ENCODE measurements at places on chromosomes 7 and 10.
A peak's percentile ranks its signal among the peaks of the same experiment; 100 is the strongest.

DNA sequence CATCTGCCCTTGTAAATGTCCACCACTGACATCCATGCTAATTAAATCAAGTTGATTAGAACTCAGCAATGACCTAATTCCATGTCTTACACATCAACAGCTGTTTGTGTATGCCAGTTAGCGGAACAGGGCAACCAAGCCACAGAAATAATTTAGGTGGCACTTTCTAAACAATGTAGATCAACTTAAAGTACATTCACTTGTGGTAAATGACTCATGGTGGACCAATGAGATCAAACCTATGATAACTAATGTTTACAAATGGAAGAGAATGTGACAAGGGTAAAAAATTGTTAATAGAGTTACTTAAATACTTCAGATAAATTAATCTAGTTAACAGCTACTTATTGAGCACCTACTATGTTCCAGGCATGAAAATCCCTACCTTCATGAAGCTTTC is 63.1 kb upstream of the ICA1 start:
- DNase-seq, result no peak

DNA sequence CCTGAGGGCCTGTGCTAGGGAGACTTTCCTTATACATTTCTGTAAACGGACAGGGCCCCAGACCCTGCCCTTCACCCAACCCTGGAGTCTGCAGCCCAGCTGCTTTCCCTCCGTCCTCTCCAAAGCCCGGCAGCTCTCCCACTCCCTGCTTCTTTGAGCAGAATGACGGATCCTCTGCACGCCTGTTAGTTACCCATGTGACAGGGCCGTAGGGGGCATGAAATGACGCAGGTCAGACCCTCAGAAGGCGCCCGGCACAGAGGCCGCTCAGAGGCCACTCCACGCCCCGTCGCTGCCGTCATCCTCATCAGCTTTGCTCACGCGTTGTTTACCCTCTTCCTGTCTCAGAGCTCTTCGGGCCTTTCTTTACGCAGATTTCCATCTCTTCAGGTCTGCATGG is 60.2 kb upstream of the MKRN1 start:
- DNase-seq, result no peak

DNA sequence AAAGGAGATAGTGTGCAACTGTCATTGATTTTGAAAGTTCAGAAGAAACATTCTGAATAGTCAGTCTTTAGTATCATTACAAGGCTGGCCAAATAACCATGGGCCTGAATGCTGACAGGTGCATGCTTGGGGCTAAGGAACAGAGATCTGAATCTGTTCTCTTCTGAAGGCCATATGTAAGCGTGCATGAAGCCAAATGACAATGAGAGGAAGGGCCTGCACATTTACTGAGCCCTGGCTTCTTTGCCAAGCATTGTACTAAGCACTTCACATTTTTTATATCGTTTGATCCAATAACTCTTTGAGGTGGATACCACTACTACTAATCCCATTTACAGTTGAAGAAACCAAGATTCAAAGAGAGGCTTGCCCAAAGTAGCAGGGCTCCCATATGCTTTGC is 22.5 kb upstream of the TIAL1 start:
- no peak for DNase-seq

- peak; percentile 73 for DNase-seq
These were observed 301.5 kb downstream of the FZD1 start for GRCh38 chr7:91565499-91566401.

DNA sequence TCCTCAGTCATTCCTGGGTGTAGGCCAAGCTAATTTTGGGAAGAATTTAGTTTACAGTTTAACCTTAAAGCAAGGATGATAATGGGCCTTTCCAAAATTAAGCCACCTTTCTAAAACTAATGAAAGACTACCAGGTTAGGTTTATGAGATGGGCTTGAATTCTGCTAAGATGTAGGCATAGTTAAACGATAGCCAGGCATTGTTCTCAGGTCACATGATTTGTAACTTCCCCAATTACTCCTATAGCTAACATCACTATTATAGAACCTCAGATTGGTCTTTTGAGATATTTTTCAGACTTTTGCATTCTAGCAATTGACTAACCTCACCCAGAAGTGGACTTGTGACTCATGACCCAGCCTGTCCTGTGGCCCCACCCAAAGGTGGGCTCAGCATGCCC is 7.0 kb upstream of the NUB1 start:
- no peak for DNase-seq

GRCh38 chr10:83122336-83122735 is 1017.0 kb upstream of the GHITM start:
- DNase-seq, result no peak

DNA sequence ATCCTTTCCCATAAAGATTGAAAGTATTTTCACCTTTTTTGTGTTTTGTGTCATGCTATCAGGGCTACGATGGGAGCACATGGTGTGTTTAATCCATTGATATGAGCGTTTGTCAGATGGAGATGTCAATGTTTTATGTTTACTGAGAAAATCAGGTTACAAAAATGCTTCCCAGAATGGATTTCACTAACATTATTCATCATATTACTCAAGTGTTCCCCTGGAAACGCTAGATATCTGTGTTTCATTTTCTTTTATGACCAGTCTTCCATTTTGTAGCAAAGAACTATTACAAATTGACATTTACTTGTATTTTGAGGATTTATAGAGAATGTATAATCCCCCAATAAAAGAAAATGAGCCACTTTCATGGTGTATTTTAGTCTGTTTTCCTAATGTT is 293.5 kb upstream of the AKR1E2 start:
- no peak for DNase-seq

GRCh38 chr7:4607311-4607729 is 74.8 kb upstream of the FOXK1 start:
- DNase-seq, result no peak

DNA sequence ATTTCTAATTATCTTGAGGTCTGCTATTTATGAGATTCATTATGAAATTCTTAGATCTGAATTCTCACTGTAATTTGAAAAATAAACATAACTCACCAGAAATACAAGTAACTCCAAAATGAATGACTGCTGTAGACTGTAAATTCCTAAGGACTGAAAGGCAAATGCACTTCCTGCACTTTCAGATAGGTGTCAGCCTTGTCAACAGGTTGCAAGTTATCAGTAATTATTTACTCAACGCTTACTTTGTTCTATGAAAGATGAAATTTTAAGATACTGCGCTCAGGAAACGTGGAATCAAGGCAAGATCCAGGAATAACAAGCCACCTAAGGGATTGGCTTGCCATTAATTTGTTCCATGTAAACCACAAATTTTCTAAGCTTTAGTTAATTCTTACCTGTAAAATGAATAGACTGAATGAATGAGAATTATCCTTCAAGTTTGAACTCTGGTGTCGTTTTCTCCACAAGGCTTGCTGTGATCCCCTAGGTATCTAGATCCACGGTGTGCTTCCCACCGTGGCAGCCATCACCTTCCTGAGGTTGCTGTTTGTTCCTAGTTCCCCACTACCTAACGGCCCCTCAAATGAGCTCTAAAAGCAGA is 12.6 kb downstream of the DHX32 start:
- DNase-seq, result no peak

DNA sequence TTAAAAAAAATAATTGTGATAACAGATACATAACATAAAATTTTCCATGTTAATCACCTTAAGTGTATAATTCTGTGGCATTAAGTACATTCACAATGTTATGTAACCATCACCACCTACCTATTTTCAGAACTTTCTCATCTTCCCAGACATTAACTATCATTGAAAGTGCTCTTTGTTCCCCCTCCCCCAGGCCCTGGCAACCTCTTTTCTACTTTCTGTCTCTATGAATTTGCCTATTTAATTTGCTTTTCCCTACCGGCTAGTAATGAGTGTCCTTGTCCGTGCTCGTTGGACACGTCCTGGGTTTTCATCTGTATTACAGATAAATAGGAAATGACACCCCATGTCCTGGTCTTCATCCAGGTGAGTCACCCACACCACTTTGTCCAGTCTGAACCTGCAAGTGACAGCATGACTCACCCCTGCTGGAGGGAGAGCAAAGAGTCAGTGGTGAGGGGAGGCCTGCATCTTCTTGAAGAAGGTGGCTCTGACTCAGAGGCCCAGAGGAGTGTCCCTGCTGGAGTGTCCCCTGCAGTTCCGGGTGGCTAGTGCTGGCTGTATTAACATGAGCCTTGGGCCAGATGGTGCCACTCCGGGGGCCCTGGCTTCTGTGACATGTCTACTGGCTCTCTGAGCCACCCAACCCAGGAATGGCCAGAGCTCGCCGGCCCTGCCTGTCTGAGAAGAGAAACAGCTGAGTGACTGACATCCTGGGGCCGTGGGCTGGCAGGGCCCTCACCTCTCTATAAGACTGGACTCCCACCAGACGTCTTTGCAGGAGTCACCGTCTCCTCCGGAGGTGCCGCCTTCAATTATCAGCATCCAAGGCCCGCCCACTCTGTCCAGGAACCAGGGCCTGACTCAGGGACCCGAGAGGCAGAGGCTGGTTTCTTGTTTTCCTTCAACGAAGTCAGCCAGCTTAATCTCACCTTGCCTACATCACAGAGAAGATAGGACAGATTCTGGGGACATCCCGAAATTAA is 503.2 kb upstream of the MKI67 start:
- DNase-seq, result no peak

DNA sequence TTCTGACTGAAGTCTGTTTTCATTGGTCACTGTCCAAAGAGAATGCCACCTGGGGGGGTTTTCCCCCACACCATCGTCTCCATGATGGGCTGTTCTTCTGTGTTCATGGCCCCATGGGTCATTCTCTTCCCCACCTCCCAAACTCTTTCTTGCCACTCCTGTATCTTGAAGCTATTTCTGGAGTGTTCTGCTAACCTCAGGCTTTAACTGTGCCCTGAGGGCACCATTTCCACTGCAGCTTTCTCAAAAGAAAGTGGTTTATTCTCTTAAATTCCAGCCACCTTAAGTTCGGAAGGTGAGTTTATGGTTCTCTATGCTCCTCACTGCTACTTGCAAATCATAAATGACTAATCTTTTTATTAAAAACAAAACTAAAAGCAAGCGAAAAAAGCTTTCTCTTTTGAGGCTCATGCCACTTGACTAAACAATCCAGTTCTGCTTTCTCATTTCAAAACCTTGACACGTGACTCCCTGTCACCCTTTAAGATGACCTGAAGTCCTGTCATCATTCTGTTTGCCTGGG is 7.4 kb upstream of the APBB1IP start:
- no peak for DNase-seq

DNA sequence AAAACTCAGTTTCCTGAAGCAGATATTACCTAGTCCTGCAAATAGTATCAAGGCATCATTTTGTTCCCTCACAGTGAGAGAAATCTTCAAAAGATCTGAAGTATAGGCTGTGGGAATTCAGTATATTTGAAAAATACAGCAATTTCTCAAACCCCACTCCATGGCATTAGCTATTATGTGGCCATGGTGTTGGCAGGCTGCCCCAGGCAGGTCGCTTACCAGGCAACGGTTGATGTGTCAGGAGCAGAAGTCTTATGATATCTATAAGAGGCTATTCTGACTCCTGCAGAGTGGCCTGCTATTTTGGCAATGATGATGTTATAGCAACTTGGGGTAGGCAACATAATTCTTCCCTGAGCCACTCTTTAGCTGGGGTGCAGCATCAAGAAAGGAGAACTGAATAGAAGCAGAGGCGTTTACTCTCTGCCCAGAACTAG is 187.9 kb downstream of the PLXDC2 start:
- DNase-seq, result no peak

- DNase-seq, result no peak
These were observed 116.1 kb downstream of the FANK1 start for GRCh38 chr10:126012485-126012884.

DNA sequence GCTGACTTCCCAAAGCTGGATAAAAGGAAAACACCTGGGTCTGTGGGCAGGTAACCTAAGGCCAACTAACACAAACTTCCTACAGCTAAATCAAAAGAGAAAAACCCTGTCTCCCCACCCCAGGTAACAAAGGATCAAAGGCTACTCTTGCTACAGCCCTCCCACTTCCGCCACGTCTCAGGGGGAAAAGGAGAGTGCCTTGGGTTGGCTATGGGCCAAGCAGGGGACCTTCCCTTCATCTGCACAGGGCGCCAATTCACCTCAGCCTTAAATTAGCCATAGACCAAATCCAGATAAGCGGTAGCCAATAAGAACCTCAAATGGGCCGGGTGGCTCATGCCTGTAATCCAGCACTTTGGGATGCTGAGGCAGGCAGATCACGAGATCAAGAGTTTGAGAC is 69.1 kb upstream of the LANCL2 start:
- no peak for DNase-seq

GRCh38 chr7:70615066-70615606 is 516.8 kb upstream of the GALNT17 start:
- DNase-seq, result no peak

DNA sequence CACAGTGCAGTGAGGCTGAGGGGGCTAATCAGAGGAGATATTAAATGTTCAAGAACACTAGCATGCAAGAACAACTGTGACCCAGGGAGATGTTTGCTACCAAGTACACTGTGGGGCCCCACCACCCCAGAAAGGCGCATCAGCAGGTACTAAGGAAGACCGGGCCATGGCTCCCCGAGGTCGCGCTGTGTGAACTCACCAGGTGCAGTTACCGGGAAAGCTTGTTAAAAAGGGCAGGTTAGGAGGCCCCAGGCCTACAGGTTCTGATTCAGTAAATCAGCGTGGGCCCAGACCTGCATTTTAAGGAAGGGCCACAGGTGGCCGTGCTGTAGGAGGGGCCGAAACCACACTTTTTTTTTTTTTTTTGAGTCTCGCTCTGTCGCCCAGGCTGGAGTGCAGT is 54.6 kb downstream of the TMEM209 start:
- no peak for DNase-seq

DNA sequence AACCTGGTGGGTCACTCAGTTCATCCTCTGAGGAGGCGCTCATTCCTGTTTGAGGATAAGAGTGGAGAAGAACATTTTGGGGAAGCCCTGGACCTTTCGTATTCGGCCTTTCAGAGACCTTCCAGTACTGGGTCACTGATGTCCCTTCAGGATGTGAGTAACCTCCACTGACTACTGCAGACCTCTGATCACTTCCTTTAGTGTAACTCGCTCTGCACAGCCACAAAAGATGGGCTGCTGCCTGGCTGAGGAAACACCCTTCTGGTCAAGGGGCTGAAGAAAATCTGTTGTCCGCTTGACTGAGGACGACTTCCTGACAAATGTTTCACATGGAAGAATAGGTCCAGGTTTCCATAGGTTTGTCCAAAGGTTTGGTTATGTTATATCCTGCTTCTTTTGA is 15.9 kb upstream of the TBXAS1 start:
- no peak for DNase-seq

- DNase-seq, result no peak
These were observed 251.4 kb upstream of the CTBP2 start for GRCh38 chr10:125411724-125412123.

DNA sequence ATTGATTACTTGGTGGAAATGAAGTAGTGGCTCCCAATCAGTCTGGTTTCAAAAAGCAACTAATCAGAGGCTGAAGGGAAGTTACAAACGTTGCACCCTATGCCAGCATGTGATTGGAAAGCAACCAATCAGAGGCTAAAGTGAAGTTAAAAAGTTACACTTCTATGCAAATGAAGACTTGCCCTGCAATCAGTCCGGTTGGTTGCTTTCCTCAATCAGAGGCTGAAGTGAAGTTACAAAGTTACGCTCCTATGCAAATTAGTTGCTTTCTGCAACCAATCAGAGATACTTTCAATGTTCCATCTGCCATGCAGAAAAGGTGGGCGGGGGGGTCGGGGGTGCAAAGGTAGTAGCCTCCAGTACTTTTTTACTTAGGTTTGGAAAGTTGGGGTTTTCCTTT is 1077.1 kb downstream of the TYW1 start:
- DNase-seq, result no peak

GRCh38 chr10:101214446-101215396 is 14.5 kb downstream of the LBX1 start:
- DNase-seq, result peak; percentile 84

GRCh38 chr10:23884670-23885069 is 324.3 kb upstream of the KIAA1217 start:
- no peak for DNase-seq
